ENCODE measurements at places on chromosomes 12 and 14. TPM values are rescaled to one million over a fixed set of nuclear protein-coding genes. Genes with fewer than 3 reads are reported as not detected.

DNA sequence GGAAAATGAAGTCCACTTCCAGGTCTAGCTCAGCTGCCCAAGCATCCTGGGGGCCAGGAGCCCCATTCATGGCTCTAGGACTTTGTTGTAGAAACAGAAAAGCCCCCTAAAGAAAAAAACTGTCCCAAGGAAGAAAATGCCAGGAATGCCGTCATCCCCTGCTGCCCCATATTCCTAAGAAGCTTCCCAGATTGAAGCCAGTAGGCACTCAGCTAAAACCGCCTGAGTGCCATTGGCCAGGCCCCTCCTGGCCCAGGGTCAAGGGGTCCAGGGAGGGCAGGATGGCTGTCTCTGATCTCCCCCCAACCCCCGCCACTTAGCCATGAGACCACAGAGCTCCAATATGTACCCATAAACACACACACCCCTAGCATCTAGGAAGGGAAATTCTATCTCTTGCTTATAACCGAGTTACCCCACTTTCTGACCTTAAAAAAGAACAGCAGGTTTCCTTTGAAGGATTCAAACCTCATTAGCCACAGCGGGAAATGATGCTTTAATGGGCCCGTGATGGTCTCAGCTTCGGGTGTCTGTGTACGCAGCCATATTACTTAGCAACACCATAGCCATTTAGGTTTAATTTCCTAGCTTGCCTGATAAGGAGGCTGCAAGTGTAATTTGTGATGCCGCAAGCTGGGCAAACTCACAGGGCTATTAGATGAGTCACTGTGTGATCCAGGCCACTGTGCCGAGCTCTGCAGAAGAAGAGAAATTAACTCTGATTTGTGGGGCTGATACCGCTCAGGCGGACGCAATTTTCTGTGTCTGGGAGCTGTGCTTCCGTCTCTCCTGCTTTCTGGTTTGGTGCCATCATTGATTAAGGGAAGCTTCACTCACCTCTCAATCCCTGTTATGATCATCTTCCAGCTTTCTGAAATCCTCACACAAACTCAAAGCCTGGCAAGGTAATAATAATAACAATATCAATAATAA, 84.2 kb downstream of the GCH1 start:
- DNase-seq: peak; percentile 44

DNA sequence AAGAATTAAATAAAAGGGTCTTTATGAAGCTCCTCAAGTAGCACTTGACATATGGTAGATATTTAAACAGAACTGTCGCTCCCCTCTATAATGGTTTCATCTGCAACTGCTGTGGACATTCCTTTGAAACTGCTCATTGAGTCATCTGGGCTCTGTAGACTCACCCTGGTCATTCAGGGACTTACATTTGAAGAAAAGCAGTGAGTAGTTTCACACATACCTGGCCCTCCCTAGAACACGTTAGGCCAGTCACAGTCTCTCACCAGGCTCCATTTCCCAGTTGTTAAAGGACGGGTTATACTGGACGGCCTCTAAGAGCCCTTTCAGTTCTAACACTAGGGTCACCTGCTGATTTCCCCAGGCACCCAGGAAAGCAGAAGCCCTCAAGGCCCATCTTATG, 217.0 kb downstream of the BCL11B start:
- DNase-seq: no peak

DNA sequence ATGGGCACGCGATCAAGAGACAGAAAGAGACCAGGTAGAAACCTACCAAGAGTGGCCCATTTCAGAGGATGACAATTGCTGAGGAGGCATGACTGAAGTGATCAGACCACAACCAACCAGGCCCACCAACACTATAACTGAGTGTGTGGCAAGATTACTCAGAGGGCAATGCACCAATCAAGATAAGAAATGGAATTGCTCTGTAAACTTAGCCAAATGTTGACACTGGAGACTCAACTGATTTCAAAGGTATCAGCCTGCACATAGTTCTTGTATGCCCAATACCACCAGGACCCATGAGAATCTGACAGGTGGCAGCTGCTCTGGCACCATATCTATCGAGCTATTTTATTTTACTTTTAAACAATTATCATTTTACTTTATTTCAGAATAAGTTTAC, 128.9 kb downstream of the FOXN3 start:
- no peak for DNase-seq

GRCh38 chr14:49303946-49304516, 282.1 kb downstream of the RPS29 start:
- peak; percentile 73 for DNase-seq

DNA sequence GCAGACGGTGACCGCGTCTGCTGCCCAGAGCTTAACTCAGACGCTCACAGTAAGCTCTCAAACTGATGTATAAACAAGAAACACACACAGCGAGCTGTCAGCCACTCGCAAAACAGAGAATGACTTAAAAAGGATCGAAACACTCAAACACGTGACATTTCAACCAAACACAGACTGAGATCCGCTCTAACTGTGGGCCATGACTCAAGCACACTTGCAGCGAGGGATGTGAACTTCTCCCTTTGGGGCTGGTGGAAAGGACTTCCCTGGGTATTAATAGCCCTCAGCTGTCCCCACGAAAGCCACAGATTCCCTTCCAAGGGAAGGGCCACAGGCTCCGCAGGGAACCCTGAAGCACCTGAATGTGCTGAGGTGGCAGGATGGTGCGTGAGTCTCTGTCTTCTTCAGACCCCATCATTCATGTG, 29.1 kb downstream of the CCDC88C start:
- no peak for DNase-seq

- DNase-seq: no peak
These were observed 48.3 kb upstream of the TMEM263 start for GRCh38 chr12:106907411-106907810.

DNA sequence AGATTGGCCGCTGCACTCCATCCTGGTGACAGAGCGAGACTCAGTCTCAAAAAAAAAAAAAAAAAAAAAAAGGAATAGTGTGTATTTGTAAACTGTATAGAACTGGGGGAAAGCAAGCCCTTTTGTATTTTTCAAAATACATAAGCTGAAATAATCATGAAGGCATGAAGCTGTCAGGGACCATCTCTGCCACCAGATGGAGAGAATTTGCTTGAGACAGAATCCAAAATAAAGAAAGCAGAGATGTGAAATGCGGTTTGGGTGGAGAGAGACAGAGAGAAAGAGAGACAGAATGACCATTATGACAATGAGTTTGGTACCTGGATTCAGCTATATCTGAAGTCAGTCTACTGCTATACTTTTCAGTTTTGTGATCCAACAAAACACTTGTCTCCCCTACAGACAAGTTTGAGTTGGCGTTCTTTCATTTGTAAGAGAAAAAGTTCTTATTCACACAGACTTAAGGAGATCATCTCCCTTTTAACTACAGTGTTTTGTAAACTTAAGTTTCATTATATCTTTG, 155.7 kb upstream of the LRIG3 start:
- DNase-seq: no peak

DNA sequence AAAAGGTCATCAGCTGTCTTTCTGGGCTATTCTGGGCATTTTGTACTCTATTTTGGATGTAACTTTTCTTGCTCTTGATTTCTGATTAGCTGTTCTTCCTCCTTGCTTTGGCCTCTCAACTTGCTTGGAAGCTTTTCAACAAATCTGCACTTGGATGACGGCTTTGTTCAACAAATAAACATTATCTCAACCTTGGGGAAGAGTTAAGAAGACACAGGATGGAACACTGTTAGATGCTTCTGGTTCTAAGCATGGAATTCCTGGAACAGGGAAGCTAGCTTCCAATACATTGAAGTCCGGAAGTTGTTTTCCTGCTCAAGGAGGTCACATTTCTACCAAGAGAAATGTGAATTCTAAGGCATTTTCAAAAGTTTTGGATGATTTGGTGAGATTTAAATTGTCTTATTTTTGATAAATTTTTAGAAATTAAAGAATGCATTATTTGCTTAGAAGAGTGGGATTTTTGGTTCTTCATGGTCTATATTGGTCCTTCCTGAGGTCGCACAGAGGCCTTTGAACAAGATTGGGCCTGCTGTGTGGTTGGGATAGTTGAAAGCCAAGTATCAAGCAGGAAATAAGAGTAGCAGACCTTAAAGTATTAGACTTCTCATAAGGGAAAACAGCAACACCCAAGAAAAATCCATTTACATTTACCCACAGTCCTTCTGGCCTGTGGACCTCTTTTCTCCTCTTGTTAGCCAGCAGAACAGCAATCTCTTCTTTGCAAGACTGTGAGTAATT, 59.2 kb downstream of the PPFIBP1 start:
- DNase-seq: no peak

- no peak for DNase-seq
These were observed 23.8 kb downstream of the MVK start for GRCh38 chr12:109597414-109597794.

GRCh38 chr14:83894568-83894967, 1635.4 kb upstream of the FLRT2 start:
- DNase-seq: no peak

GRCh38 chr14:97005934-97006333, 208.8 kb downstream of the VRK1 start:
- no peak for DNase-seq

- DNase-seq: peak; percentile 59
These were observed 14.2 kb upstream of the PLXNC1 start for GRCh38 chr12:94133964-94134795.

DNA sequence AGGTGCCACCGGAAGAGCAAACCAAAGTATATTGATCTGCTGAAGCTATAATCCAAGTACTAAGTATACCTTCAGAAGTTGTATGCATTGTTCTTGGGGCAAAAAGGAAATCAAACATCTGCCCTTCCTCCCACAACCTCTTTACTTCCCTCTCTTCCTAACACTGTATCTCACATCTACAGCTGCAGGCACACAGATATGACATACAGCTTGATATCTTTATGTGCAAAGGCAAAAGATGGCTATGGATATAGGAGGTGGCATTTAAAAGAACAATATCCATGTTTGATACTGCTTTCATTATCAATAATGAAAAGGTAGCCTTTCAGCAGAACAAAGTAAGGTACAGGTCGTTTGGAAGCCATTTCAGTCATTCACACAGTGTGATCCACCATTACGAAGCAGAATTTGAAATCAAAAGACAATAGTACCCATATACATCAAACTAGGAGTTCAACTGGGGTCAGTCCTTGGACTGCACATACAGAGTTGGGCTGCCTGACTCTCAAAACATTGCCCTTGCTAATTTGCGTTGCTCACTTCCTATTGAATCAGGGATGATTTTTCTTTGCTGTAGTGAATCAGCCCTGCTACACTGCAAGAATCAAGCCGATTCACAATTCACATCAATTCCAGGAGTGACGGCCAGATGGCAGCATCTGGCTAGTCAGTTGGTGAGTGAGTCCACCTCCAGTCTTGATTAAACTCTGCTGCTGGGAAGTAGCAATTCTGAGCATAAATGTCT, 8.9 kb downstream of the ANG start:
- DNase-seq: peak; percentile 73

DNA sequence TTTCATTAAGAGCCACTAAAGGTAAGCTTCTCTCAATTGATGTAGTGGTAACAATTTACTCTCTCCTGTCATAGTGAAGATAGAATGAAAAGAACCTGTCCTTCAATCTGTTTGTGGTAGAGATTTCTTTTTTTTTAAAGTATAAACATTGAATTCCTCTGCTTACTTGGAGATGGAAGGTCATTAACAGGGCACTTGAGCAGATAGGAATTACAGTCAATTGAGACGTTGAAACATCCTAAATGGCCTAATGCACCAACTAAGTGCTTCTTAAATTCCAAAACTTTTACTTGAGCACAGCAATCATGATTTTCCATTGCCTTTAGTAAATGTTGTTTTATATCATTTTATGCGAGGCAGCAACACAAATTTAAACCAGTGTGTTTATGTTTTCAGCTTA, 241.4 kb downstream of the FOXG1 start:
- DNase-seq: no peak

The CNTN1 gene
- 0.17 TPM for total RNA-seq

The POTEG gene
- total RNA-seq: not detected

The TRPV4 gene
- 0.56 TPM for total RNA-seq

The CCDC175 gene
- total RNA-seq: 0.24 TPM

The PSMA3 gene
- 192 TPM for total RNA-seq

The SLC35E3 gene
- total RNA-seq: 1.5 TPM

The P2RX2 gene
- total RNA-seq: 0.15 TPM

The SIX6 gene
- 1.4 TPM for total RNA-seq

The OR4E2 gene
- total RNA-seq: not detected

The FICD gene
- total RNA-seq: 5.4 TPM

The DTX1 gene
- total RNA-seq: 5.2 TPM
